M059J (cell line): ENCODE measurements at places on chromosomes 13 and 19.

GRCh38 chr19:36259211-36259610 lies 44.3 kb downstream of the ZNF146 start:
- no peak for DNase-seq

DNA sequence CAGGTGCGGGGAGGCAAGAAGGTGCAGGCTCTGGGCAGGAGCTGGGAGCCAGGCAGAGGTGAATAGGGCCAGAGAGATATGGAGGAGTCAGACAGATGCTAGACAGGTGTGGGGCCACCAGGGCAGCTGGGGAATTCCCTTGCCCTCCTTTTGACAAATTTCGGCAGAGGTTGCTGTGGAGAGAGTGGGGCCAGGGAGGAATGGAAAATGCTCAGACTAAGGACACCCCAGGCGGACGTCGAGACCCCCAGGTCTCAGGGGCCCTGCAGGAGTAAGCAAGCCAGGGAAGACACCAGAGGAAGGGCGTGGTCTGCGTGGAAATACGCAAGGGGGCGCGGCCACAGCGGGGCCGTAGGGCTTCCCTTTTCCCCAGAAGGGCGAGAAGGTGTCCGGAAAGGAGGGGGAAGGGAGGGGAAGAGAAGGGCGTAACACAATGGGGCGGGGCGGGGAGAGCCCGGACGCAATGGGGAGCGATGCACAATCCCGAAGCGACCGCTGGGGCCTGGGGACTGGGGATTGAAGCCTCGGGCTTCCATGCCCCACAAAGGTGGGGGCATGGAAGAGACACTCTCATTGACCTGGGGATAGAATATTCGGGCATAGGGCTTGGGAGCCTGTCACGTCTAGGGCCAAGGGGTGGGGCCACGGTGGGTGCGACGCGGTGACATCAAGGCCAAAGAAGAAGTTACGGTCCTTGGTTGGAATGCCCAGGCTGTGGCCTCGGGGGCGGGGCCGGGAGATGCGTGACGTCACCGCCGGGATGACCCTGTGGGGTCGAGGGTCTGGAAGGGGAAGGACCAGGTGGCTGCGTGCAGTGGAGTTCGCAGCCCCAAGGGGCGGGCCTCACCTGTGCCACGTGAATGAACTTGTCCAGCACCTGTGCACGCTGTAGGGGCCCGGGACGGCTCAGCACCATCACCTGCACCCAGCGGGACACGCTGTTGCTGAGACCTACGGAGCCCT lies 8.2 kb downstream of the RASGRP4 start:
- no peak for DNase-seq

GRCh38 chr19:41843371-41843770 lies 1.1 kb downstream of the LYPD4 start:
- no peak for DNase-seq

GRCh38 chr13:43799191-43799590 lies 12.4 kb upstream of the ENOX1 start:
- no peak for DNase-seq

GRCh38 chr13:24194447-24194846 lies 33.9 kb downstream of the SPATA13 start:
- no peak for DNase-seq

DNA sequence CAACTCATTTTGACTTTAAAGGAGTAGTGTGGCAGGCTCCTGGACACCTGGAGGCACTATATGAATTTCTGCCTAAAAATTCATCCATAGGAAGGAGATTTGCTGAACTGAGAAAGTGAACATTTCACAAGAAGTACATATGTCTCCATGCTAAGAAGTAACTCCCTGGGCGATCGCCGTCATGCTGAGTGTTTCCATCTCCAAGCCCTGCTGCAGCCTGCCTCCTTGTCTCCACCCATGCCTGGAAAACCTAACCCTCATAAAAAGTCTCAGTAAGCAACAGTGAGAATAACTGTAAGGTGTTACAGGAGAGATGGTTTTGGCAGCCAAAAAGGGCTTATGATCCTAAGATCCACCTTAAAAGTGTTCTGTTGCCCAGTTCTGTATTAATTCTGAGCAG lies 251.3 kb downstream of the SHISA2 start:
- DNase-seq, result no peak
